NCI-H1417 treated with DMSO at 0.1 percent for 48 hours (cell line): ENCODE measurements at places on chromosomes 3 and 15.

DNA sequence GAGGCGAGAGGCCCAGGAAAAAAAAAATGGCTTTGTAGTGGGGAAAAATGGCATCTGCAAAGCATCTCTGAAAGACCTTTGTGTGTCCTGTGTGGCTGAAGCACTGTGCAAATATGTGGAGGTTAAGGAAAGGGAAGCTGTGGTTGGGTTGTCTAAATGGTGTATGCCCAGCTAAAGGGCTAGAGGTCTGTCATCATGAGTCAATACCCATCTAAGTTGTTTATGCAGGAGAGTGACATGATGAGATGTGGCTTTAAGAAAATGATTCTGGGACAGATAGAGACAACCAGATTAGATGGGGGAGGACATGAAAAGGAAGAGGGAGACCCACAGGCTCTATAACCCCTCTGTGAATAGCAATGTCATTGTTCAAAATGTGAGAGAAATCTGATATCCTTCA, 280.7 kb downstream of the MFSD1 start:
- no peak for DNase-seq

- DNase-seq = no peak
These were observed 326.1 kb downstream of the NTRK3 start for GRCh38 chr15:87930457-87930856.

DNA sequence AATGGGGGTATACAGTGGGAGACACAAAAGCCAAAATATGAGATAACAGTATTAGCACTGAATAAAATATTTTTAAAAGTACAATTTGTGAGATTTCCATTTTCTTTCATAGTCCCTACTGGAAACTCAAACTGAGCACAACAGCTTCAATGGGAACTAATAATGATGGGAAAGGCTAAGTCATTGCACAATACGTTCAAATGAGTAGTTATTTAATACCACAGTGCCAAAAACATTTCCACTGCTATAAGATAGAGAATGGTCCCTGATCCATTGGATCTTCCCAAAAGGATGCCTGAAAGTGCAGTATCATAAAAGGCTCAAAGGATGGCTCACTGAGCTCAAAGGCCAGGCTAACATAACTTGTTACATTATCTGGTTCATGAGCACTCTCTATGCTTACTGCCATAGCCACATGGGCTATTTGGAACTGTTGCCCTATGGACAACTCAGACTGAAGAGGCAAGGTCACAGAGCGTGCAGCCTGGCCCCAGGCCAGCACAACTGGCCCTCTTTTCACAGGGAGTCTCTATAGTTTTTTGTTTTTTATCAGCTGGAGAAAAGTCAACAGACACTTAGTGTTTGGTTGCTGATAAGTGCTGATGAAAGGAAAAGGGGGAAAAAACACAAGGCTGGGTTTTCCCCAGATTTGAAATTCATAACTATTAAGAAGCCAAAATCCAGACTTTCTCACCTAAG, 54.1 kb upstream of the PPIB start:
- no peak for DNase-seq

GRCh38 chr3:16653712-16654111, 48.5 kb upstream of the DAZL start:
- DNase-seq = no peak

DNA sequence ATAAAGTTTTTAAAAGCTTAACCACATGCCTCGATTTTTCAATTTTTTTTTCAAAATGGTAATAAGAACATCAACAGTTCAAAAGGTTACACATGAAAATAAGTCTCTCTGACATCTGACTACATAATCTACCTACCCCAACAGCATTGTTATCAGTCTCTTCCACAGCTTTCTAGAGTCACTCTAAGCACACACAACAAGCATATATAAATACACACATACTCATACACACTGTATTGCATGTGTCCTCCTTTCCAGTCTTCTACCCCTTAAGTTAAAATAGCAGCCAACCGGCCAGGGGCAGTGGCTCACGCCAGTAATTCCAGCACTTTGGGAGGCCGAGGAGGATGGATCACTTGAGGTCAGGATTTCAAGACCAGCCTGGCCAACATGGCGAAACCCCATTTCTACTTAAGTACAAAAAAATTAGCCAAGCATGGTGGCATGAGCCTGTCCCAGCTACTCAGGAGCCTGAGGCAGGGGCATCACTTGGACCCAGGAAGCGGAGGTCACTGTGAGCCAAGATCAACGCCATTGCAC, 12.2 kb downstream of the TBL1XR1 start:
- no peak for DNase-seq

DNA sequence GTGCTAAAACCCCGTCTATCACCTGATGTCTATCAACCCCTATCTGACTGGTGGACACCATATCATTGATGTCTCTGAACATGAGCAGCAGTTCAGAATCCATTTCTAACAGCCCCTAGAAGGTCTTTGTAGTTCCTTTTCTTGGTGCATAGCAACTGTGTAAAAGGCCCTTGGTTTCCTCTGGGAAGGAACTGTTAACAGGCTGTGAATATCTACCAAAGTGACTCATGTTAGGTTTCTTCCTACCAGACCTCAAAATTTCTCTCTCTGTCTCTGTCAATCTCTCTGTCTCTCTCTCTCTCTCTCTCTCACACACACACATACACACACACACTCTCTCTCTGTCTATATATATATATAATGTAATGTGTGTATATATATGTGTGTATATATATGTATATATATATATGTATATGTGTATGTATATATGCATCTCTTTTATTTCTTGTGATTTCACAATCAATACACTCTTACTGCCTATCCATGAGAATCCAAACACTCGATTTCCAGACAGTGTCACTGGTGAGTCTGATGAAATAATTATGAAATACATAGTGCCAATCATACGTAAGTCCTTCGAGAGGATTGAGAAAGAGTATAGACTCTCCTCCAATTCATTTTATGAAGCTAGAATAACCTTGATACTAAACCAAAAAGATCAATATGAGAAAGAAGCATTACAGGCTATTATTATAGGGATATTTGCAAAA, 335.9 kb upstream of the SLCO3A1 start:
- DNase-seq = no peak

GRCh38 chr3:150363420-150363819, 44.7 kb upstream of the TSC22D2 start:
- DNase-seq = no peak

GRCh38 chr3:120182613-120183511, 88.6 kb upstream of the GSK3B start:
- no peak for DNase-seq

- DNase-seq = no peak
These were observed 176.5 kb upstream of the LYSMD4 start for GRCh38 chr15:99909592-99910295.

- no peak for DNase-seq
These were observed 134.3 kb downstream of the GADL1 start for GRCh38 chr3:30760040-30760695.

GRCh38 chr3:159763011-159763601, 225.5 kb upstream of the IL12A start:
- DNase-seq = no peak

DNA sequence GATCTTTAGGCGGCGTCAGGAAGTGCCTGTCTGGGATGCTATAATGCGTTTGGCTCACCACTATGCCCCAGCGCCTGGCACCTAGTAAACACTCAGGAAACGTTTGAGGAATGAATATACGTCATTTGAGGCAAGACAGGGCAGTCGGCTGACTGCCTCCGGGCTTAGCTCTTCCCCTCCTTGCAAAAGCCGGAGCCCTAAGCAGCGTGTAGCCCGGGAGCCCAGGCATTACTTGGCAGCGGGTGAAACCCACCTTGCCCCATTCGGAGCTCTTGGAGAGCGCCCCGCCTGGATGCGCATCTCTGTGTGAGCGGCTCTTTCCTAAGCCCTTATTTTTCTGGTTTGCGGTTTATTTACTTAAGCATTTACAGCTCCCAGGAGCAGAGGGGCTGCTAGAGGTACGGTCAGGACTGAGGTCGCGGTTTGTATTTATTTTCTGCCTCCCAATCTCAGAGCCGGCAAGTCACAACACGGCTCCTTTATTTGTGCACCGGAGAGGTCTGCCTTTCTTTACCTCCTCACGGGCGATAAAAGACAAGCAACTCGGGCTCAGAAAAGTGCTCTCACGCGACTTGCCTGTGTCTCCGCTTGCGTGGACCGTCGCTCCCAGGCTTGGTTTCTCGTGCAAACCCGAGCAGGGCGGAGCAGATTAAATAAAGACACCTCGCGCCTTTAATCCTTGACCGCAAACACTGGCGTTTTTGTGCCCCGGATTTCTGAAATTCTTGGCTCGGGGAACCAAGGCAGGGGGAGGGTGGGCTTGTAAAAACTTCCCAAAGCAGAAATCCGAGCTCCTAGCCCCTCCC, 737 bp upstream of the ITPR1 start:
- DNase-seq = no peak

GRCh38 chr15:52246686-52247431, 48.7 kb downstream of the MYO5C start:
- DNase-seq = no peak

DNA sequence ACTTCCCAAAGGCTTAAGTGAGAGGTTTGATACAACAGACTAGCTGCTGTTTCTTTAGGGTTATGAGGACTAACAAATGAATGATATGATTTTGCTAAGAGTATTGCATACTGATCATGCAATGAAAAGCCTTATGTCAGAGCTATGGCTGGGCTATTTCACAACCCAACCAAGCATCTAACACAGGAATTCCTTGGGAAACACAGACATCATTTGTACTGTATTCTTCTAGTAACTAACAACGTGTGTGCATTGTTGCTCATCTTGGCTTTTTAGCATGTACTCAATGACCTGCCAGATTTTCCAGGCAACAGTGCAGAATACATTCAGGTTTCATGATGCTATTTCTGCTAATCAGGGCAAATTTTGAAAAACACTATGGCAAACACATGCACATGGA, 19.3 kb downstream of the PDZRN3 start:
- no peak for DNase-seq

GRCh38 chr15:58522391-58522790, 90.6 kb downstream of the LIPC start:
- DNase-seq = no peak

DNA sequence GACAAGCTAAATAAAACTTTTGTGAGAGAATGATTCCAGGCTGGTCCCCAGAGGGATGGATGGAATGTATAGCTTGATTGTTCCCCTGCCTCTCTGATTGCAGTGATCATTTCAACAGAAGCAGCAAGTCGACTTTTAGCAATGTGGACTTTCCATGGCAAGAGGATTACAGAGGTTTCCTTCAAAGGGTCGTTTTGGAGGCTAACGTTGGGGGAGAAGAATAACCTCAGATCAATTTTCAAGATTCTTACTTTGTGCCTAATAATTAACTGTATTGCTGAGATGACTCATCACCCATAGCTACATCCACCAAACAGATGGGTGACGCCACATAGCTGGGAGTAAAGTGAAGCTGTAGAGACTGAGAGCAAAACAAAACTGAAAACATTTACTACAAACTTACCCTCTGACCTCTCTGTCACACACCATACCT, 79.9 kb downstream of the GTPBP8 start:
- DNase-seq = no peak

DNA sequence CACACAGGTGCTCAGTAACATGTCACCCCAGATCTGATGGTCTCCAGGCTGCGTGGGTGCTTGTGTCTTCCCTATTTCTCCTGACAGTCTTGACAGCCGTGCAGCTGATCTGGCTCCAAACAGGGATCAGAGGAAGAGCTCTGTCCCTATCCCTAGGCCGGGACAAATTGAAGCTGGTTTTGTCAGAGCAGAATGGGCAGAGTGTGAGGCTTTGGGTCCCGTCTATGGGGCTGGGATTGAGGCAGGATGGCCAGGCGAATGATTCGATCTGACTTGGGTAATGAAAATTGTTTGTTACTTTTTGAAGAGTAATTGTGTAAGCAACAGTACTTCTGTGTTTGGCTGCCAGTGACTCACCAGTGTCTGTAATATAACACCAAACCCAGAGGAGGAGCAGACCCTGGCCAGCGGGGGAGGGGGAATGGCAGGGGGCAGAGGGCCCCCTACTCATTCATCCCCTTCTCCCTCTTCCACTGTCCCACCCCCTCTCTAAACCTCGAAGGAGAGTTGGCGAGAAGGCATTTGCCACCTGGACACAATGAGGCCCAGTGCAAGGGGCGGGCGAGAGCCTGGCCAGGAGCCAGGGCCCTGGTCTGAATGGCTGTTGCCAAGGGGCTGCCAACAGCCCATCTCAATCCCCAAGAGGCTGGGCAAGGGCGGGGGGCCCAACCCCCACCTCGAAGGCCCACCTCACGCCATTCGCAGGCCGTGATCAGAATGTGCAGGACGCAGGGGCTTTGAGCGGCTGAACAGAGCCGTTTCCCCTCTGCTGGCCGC, 4.9 kb upstream of the MAGEF1 start:
- no peak for DNase-seq

DNA sequence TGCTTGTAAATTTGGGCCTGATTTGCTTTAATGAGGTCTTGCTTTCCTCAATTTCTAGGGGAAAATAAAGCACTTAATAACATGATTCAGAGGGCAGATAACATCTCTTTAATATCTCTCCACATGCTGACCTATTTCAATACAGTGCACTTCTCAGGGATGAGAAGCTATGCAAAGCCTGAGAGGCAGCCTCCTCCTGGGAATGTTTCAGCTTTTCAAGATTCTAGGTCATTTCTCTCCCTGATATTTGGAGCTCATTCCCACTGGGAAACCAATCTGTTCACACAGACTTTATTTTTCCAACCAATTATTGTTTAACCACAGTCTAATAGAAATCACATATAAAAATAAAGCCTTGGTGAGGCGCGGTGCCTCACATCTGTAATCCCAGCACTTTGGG, 67.0 kb upstream of the LSAMP start:
- no peak for DNase-seq

DNA sequence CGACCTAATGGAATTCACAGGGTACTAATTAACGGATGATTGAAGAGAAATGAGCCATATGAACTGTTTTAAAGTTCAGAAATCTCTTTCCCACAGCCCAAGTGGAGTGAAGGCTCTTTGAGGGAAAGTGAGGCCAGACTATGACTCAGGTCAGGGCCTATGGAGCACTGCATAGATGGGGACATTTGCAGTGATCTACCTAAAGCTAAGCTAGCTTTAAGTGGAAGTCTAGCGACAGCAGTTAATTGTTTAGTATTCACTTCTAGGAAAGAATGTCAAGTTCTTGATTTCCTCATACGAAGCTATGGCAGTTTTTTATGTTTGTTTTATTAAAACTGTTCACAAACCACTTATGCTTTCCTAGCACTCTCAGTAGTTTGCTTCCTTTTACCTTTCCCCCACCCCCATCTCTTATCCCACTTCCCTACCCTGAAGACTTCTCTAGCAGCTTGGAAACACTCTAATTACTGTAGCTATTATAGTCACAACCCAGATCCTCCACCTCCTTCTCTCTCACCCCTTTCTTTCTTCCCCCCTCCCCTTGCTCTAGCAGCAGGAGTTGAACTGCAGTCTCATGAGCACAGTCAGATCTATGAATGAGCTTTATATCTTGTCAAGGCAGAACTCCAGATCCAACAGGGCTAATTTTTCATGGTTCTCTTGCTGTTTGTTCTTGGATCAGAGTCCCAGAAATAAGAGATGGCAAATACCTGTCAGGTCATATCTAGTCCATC, 6.2 kb downstream of the ZNF609 start:
- DNase-seq = no peak

DNA sequence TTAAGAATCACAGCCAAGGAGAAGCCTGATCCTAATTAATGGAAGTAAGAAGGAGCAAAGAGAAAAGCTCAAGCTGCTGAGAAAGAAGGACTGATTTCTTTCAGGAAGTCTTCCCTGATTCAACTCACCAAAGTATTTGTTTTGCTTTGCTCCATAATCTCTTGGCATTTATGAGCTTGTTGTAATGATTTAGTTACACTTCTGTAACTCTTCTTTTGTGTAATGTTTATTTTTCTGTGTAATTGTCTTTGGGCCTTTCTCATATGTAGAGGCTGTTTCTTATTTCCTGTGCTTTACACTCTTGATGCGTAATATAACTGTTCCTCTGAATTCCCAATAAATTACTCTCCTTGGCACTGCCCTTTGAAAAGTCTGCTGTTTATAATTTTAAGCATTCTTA, 80.0 kb downstream of the COL6A5 start:
- DNase-seq = no peak
